HFFc6 (cell line): ENCODE measurements at places on chromosomes 6 and 20. TPM values are rescaled to one million over a fixed set of nuclear protein-coding genes. Genes with fewer than 3 reads are reported as not detected.

DNA sequence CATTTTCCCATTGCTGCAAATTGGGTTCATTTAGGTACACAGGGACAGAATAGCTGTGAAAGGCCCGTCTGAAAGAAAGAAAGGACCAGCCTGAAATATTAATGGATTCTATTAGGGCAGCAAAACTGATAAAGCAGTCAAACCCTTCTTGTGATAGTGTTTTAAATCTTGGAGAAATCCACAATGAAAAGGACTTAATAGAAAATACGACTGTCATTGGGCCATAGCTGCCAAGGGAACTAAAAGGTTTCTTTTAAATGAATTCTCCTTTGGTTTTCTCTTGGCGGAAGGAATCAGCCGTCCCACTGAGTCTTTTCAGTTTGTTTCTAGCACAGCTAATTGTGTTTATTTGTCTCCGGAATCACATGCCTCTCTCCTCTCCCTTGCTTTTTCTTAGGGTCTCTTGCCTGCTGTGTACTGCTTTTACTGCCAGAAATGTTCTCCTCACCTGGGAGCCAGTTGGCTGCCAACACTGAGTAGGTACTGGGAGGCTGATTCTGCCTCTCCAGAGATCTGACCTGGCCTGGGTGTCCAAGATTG is 11.3 kb downstream of the PAQR8 start:
- H3K27ac ChIP-seq = no peak overlapping the region
- peaks cover 6% of the 10 kb centered on the region for H3K4me1 ChIP-seq
- H3K4me3 ChIP-seq = no peak overlapping the region
- no peak for DNase-seq
- H3K27me3 ChIP-seq = no peaks in the 10 kb centered on the region
- H3K36me3 ChIP-seq = peaks cover 12% of the 10 kb centered on the region

CYB5R4 gene
- total RNA-seq = 12.6 to 19.5 TPM (median 13.7 TPM) in 3 replicates

GRCh38 chr6:140281236-140281635 is 906.8 kb upstream of the CITED2 start:
- no peak overlapping the region for H3K4me3 ChIP-seq
- H3K27ac ChIP-seq = no peak overlapping the region
- no peak for DNase-seq
- H3K36me3 ChIP-seq = no peaks in the 10 kb centered on the region
- H3K27me3 ChIP-seq = no peaks in the 10 kb centered on the region
- H3K4me1 ChIP-seq = peaks cover 18% of the 10 kb centered on the region

DNA sequence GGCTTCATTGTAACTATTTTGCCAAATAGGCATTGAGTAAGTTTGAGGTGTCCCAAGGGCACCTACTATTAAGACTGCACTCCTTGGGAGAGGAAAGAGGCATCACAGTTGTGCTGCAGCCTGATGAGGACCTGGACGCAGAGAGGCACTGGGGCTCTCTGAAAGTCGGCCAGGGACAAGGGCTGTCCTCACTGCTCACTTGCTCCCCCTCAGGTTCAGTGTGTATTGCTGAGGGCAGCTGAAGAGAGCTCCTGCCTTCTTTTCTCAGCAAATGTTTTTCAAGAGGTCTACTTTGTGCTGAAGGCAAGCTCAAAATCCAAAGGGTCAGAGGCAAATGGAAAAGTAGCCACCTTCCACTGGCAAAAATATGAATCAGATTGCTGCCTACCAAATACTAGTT is 331.8 kb downstream of the RIMS1 start:
- peaks cover 3% of the 10 kb centered on the region for H3K27me3 ChIP-seq
- H3K4me1 ChIP-seq = peaks cover 10% of the 10 kb centered on the region
- no peak overlapping the region for H3K27ac ChIP-seq
- peak; percentile 37 for DNase-seq
- H3K4me3 ChIP-seq = no peak overlapping the region
- no peaks in the 10 kb centered on the region for H3K36me3 ChIP-seq

- H3K4me1 ChIP-seq = no peaks in the 10 kb centered on the region
- DNase-seq = no peak
- H3K27me3 ChIP-seq = no peaks in the 10 kb centered on the region; the same call in 1 of the 2 replicates
- no peak overlapping the region for H3K4me3 ChIP-seq
- H3K36me3 ChIP-seq = no peaks in the 10 kb centered on the region
- no peak overlapping the region for H3K27ac ChIP-seq
These were observed 55.7 kb downstream of the GPR63 start for GRCh38 chr6:96781557-96781956.

HECA gene
- total RNA-seq = 9.5 to 12.4 TPM (median 12.2 TPM) in 3 replicates

PHACTR1 gene
- total RNA-seq = 3.3 to 3.5 TPM (median 3.5 TPM) in 3 replicates

DNA sequence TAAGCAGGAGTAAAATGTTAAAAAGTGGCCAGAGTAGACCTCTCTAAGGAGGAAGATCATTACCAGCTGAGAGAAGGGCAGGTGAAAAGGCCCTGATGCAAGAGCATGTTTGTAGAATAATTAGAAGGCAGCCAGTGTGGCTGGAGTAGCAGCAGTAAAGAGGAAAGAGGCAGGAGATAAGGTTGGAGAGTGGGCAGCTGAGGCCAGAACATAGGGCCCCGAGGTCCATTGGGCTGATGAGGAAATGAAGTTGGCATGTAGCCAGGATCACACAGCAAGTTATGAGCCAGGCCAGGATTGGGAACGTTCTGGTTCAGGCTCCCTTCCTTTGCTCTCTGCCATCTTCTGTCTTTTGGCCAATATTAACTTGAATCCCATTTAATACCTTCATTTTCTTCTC is 51.6 kb downstream of the RALY start:
- H3K27ac ChIP-seq = no peak overlapping the region
- H3K4me1 ChIP-seq = peaks cover 10% of the 10 kb centered on the region; the same call in 1 of the 2 replicates
- DNase-seq = no peak
- H3K4me3 ChIP-seq = no peak overlapping the region
- no peaks in the 10 kb centered on the region for H3K36me3 ChIP-seq
- no peaks in the 10 kb centered on the region; the same call in 1 of the 2 replicates for H3K27me3 ChIP-seq

TPBG gene
- total RNA-seq = 88.9 to 139 TPM (median 99.4 TPM) in 3 replicates

- no peak overlapping the region for H3K27ac ChIP-seq
- peaks cover 35% of the 10 kb centered on the region for H3K4me1 ChIP-seq
- no peak for DNase-seq
- H3K36me3 ChIP-seq = no peaks in the 10 kb centered on the region
- H3K27me3 ChIP-seq = no peaks in the 10 kb centered on the region; the same call in none of the 2 replicates
- H3K4me3 ChIP-seq = no peak overlapping the region
These were observed 201.8 kb downstream of the ARID1B start for GRCh38 chr6:156978948-156979347.

GRCh38 chr6:21522797-21523456 is 70.6 kb upstream of the SOX4 start:
- H3K4me3 ChIP-seq = no peak overlapping the region
- no peaks in the 10 kb centered on the region for H3K4me1 ChIP-seq
- peaks cover 2% of the 10 kb centered on the region; the same call in 1 of the 2 replicates for H3K27me3 ChIP-seq

DNA sequence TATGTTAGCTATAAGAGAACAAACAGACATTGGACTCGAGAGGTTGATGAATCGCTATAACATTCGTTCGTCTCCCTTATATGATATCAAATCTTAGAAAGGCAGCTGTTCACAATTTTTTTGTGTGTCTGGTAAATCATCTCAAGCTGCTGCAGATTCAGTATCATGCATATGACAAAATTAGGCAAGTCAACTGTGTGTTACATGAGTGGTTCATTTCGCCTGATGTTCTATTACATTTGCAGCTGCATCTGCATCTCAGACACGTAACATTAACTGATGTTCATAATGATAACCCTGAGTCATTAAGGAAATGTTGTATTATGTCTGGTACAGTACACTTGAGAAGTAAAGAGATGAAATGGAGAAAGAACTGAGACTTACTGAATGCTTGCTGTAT is 92.1 kb downstream of the NKAIN2 start:
- no peaks in the 10 kb centered on the region for H3K4me1 ChIP-seq
- no peak overlapping the region for H3K4me3 ChIP-seq
- no peak for DNase-seq
- H3K27ac ChIP-seq = no peak overlapping the region
- H3K36me3 ChIP-seq = no peaks in the 10 kb centered on the region

DNA sequence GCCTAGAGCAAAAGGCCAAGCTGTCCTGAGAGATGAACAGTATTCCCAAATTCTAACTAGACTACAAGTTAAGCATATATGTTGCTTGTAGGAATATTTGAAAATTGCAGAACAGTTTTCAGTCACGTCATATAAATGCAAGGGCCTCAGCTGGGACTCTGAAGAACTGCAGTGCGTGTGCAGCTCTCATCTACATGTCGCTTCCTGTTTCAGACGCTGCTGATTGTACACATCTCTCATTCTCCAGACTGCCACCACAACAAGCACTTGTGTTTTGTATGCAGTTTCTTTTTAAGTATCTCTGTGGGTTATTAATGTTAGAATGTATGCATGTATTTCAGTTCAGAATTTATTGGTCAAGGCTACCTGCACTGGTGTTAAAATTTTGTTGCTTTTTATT is 119.7 kb downstream of the MAP3K4 start:
- no peak overlapping the region for H3K27ac ChIP-seq
- H3K27me3 ChIP-seq = no peaks in the 10 kb centered on the region; the same call in 1 of the 2 replicates
- peaks cover 70% of the 10 kb centered on the region for H3K36me3 ChIP-seq
- no peak overlapping the region for H3K4me3 ChIP-seq
- DNase-seq = no peak
- peaks cover 12% of the 10 kb centered on the region for H3K4me1 ChIP-seq

LINC00237 gene
- not detected in 3 replicates for total RNA-seq

DNA sequence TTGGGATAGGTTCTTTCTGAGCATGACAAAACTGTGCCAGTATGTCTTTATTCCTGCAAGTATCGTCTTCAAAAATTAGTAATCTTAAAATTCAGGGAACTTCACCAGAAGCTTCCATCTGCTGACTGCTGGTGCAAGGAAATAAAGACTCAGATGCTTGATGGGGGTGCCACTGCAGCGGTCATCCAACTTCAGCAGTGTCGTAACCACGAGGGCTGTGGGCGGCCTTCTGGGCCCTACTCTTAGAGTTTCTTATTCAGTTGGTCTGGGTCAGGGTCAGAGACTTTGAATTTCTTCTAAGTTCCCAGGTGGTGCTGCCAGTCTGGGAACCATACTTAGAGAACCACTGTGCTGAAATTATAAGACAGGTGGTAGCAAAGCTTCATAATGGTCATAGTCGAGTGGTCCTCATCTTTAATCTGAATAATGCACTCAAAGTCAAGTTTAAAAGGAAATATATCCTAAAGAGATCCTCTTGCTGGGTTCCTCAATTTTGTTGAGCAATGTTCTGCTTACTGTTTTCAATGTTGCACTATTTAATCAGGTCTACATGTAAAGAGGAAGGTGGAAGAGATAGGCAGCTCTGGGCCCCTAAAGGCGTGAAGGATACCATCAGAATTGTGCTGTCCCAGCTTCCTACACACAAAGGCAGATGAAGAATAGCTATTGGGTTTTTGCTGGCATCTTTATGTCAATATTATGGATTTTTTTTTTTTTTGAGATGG is 165.4 kb upstream of the GMDS start:
- no peak overlapping the region for H3K4me3 ChIP-seq
- peaks cover 8% of the 10 kb centered on the region for H3K27me3 ChIP-seq
- DNase-seq = no peak
- no peak overlapping the region for H3K27ac ChIP-seq

DNA sequence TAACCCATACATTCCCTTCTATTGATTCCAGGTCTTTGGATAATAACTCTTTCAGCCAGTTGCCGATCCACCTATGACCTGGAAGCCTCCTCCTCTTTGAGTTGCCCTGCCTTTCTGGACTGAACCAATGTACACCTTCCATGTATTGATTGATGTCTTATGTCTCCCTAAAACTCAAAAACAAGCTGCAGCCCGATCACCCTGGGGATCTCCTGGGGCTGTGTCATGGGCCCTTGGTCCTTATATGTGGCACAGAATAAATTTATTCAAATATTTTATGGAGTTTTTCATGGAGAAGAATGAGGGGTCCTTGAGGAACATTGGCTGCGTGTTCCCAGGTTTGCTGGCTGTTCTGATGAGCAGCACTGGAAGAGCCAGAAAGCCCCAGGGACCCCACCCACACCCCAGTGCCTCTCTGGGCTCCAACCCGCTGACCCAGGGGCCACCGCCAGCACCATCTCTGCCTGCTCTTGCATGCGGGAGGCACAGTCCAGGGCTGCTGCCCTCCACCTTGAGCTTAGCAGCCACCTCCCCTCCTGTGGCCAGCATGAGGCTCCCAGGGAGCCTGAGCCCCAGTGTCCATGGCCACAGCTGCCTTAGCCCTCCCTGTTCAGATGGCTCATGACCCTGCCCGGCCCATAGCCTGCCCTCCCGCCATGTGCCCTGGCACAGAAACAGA is 36.5 kb upstream of the CST7 start:
- H3K36me3 ChIP-seq = no peaks in the 10 kb centered on the region
- H3K4me1 ChIP-seq = no peaks in the 10 kb centered on the region
- H3K4me3 ChIP-seq = no peak overlapping the region
- H3K27ac ChIP-seq = no peak overlapping the region
- H3K27me3 ChIP-seq = peaks cover 30% of the 10 kb centered on the region
- no peak for DNase-seq

TRIM15 gene
- total RNA-seq = not detected in 2 replicates

PLN gene
- total RNA-seq = not detected in 3 replicates

RRAGD gene
- total RNA-seq = not detected in 2 replicates

DNA sequence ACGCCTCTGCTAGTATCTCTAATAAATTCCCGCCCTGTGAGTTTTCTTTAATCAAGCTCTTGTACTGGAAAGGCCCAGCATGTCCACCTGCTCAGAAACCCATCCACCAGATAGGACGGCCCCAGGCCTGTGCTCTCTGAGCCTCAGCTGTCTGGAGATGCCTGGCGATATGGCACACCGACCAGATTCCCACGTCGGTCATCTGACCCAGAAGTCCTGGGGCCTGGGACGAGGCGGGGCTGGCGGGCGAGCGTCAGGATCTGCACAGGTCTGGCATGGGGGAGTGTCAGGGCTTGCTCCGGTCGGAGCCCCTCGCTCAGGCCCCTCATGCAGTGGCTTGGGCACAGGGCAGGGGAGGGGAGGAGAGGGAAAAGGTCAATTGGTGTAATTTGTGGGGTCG is 10.2 kb downstream of the RNASET2 start:
- no peak overlapping the region for H3K4me3 ChIP-seq
- H3K36me3 ChIP-seq = peaks cover 9% of the 10 kb centered on the region
- no peak for DNase-seq
- no peaks in the 10 kb centered on the region for H3K27me3 ChIP-seq

GRCh38 chr6:26249957-26250697 is 114.9 kb upstream of the BTN3A2 start:
- peak overlapping the region; percentile 89 for H3K4me3 ChIP-seq
- H3K36me3 ChIP-seq = no peaks in the 10 kb centered on the region
- peaks cover 7% of the 10 kb centered on the region for H3K27me3 ChIP-seq
- peak overlapping the region; percentile 92 for H3K27ac ChIP-seq

- no peaks in the 10 kb centered on the region for H3K4me1 ChIP-seq
- H3K4me3 ChIP-seq = no peak overlapping the region
- no peaks in the 10 kb centered on the region for H3K27me3 ChIP-seq
These were observed 226.2 kb downstream of the DHX35 start for GRCh38 chr20:39188266-39188765.

- no peaks in the 10 kb centered on the region for H3K27me3 ChIP-seq
- no peaks in the 10 kb centered on the region for H3K4me1 ChIP-seq
- H3K4me3 ChIP-seq = no peak overlapping the region
- no peak for DNase-seq
These were observed 187.2 kb downstream of the LRFN2 start for GRCh38 chr6:40399888-40400457.

- no peak overlapping the region for H3K27ac ChIP-seq
- peaks cover 7% of the 10 kb centered on the region; the same call in 1 of the 2 replicates for H3K4me1 ChIP-seq
- no peak overlapping the region for H3K4me3 ChIP-seq
- peaks cover 16% of the 10 kb centered on the region for H3K27me3 ChIP-seq
- no peak for DNase-seq
These were observed 121.5 kb downstream of the EYA2 start for GRCh38 chr20:47016068-47016664.

CLIC5 gene
- not detected in 3 replicates for total RNA-seq

GRCh38 chr6:8215631-8216030 is 113.3 kb upstream of the EEF1E1 start:
- H3K36me3 ChIP-seq = no peaks in the 10 kb centered on the region
- peak; percentile 32 for DNase-seq
- H3K4me1 ChIP-seq = peaks cover 17% of the 10 kb centered on the region
- H3K4me3 ChIP-seq = no peak overlapping the region

TRIM31 gene
- total RNA-seq = not detected in 3 replicates

GRCh38 chr6:11242711-11243110 is 10.2 kb upstream of the NEDD9 start:
- H3K4me3 ChIP-seq = no peak overlapping the region
- DNase-seq = peak; percentile 19
- peaks cover 34% of the 10 kb centered on the region for H3K4me1 ChIP-seq
- peaks cover 2% of the 10 kb centered on the region for H3K27me3 ChIP-seq
